NCI-H1417 (cell line): ENCODE measurements at places on chromosomes 4 and X.
A peak's percentile ranks its signal among the peaks of the same experiment; 100 is the strongest.

DNA sequence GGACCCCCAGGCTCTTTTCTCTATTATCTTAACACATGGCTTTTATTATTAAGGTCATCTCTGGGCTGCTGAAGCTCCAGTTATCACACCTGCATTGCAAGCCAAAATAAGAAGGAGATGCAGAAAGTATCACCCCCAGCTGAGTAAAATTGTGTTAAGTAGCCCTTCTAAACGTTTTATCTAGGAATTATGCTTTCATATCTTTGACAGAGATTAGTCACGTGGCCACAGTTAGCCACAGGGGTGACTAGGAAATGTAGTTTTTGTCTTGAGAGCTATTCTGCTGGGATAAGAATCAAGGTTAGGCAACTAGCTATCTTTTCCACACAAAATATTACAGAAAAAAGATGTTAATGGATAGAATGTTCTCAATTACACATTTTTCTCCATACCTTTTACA lies 102.1 kb downstream of the ANXA3 start:
- DNase-seq = no peak

DNA sequence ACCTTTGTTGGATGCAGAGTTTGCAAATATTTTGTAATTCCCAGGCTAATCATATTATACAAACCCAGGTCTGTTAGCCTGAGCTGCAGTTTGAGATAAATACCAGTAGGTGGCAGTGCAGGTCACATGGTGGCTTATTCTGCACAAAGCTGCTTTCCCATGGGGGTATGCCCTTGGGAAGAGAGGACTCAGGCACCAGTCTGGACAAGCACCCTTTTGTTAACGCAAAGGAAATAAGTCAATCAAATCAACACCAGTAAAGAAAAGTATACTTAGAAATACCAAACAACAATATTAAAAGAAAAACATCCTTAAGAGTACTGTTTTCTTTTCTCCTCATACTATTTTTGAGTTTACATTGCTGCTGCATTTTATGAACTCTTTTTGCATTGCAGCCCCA lies 389.0 kb upstream of the ZFP42 start:
- DNase-seq = peak; percentile 62

DNA sequence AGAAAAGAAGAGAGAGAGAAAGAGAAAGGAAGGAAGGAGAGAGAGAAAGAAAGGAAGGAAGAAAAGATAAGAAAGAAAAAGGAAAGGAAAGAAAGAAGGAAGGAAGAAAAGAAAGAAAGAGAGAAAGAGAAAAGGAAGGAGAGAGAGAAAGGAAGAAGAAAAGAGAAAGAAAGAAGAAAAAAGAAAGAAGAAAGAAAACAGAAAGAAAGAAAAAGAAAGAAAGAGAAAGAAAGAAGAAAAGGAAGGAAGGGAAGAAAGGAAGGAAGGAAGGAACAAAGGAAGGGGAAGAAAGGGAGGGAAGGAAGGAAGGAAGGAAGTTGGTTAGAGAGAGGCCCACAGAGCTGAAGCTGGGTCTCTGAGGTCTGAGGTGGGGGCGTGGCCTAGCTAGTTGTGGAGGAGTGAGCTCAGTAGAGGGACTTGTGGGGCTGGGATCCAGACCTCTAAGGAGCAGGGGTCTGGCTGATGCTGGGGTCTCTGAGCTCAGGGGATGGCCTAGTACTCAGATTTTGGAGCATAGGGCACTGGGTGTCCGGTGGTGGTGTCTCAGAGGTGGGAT lies 27.1 kb upstream of the PDZD4 start:
- DNase-seq = no peak

- no peak for DNase-seq
These were observed 130.5 kb downstream of the TENT5D start for GRCh38 chrX:80550722-80551121.

- no peak for DNase-seq
These were observed 1157.3 kb downstream of the PCDH7 start for GRCh38 chr4:31877429-31877828.

DNA sequence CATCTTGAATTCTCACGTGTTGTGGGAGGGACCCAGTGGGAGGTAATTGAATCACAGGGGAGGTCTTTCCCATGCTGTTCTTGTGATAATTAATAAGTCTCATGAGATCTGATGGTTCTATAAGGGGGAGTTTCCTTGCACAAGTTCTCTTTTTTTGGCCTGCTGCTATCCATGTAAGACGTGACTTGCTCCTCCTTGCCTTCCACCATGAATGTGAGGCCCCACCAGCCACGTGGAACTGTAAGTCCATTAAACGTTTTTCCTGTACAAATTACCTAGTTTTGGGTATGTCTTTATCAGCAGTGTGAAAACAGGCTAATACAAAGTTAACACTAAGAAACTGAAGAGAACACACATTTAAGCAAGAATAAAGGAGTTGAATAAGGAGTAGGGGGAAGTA lies 16.0 kb downstream of the TBCK start:
- no peak for DNase-seq

DNA sequence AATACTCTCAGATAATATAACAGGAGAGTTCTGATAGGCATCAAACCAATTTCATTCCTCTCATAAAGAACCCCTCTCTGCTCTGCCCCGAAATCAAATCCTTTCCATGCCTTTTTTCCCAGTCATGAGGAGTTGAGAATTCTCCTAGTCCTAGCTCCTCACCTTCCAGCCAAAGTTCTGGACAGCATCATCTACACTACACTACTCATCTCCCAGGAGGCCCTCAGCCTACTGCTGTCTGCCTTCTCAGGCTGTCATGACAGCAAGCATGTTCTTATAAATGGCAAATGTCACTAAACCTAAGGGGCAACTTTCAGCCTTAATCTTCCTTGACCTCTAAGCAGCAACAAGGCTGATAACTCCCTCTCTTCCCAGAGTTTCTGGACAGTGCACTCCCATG lies 26.6 kb downstream of the MAPK10 start:
- no peak for DNase-seq

- DNase-seq = no peak
These were observed 2582.7 kb downstream of the ARAP2 start for GRCh38 chr4:33661636-33662035.

DNA sequence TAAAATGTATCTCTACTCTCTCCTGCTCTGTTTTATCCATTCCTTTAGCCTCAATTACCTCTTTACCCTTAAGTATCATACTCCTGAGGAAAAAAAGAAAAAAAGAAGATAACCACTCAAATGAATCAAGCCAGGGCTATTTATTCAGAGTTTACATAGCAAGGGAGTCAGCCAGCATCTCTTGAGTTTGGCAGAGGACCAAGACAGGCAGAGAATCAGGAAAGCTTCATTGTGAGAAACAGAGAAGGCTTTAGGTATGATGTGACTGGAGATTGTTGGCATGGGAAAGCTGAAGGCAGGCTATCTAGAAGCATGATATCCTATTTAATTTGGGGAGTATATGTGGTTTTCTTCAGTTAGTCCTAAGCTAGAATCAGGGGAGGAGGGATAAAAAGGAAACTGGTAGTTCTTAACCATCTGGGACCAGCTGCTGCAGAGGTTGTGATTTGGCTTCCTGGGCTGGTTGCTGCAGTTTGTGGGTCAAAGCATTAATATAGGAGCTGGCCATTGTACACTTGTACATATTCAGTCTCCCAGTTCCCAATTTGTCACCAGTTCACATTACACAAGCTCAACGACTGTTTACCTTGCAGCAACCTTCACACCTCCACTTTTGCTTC lies 11.2 kb downstream of the APELA start:
- no peak for DNase-seq

DNA sequence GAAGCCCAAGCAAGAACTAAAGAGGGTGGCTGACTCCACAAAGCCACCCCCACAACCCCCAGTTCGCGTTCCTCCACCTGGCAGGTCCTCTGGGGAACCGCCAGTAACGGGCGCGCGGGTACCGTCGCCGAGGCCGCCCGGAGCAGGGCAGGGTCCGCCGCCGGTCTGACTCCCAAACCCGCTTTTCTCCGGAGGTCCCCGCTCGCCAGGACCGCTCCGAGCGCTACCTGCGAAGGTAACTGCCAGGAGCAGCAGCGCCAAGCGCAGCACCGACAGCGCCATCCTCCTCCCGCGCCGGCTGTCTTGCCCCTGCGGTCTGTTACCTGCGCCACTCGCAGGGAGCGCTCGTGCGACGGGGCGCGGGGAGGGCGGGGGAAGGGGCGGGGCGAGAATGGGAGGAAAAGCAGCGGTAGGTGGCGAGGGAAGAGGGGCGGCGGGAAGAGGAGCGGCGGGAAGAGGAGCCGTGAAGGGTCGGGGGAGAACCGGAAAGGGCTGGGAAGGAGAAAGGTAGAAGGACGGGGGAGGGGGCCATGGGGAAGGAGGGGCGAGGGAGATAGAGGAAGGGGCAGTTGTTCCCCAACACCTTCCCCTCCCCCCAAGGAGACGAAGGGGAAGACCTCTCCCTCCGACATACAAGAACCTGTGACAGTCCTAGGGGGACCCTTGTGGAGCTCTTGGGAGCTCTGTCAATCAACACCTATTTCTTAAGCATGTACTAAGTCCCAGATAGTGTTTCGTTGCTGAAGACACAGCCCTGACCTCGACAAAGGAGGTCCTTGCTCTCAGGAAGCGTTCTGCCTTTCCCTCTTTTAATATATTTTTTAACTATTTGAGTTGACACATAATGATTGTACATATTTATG lies at the start of gene SPINK2:
SPINK2 (minus strand) TSS at position 321 of the 863 bp plus-strand sequence; CDS start at position 282, 39 bp downstream.
- DNase-seq = peak; percentile 64
